Large intestine (tissue), 12 donors: ENCODE measurements at places on chromosomes 16 and 17.
A peak's percentile ranks its signal among the peaks of the same experiment; 100 is the strongest.

GRCh38 chr17:36791150-36791941, 145.9 kb upstream of the LHX1 start:
- DNase-seq: no peak

DNA sequence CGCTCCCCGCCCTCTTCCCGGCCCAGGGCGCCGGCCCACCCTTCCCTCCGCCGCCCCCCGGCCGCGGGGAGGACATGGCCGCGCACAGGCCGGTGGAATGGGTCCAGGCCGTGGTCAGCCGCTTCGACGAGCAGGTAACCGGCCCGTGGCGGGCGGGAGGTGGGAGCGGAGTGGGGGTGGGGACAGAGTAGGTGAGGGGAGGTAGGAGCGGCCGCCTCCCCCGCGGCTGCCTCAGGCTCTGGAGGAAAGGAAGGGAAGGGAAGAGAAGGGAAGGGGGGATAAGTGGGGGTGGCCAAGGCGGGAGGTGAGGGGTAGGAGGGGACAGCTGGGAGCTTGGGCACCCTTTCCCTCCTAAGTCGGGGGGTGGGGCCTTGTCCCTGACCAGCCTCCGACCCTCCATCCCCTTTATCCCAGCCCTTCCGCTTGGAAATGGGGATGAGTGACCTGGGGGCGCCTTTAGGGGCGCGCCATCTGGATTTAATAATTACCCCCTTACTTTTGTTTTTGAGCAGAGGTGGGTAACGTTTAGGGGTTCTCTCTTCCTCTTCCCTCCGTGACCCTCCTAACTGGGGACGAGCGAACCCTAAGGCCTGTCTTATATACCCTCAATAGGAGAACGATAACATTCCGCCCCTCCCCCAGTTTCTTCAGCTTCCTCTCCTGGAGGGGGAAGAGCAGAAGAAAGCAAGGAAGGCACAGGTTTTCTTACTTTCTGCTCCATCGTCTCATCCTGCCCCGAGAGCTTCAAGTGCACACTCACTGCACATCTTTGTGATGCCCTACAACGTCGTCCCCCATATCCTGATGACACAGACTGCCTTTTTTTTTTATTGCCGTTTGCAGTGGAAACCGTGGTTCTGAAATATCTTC, 694 bp downstream of the NF1 start:
- peak; percentile 27 for DNase-seq

DNA sequence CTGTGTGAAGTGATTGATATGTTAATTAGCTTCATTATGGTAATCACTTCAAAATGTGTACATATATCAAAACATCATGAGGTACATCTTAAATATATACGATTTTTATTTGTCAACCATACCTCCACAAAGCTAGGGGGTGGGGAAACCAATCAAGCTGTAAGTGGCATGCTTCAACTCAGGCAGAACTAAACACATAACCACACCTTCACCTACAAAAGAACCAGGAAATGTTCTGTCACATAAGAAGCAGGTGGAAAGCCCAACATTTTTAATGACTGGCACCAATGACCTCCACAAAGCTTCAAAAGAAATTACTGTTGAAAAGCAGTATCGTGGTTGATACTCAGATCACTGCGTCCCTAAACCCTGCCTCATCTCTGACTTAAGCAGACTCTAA, 867.7 kb upstream of the EEF2KMT start:
- DNase-seq: no peak

- DNase-seq: no peak
Observed at GRCh38 chr16:66510298-66510697, 39.6 kb downstream of the TK2 start.

DNA sequence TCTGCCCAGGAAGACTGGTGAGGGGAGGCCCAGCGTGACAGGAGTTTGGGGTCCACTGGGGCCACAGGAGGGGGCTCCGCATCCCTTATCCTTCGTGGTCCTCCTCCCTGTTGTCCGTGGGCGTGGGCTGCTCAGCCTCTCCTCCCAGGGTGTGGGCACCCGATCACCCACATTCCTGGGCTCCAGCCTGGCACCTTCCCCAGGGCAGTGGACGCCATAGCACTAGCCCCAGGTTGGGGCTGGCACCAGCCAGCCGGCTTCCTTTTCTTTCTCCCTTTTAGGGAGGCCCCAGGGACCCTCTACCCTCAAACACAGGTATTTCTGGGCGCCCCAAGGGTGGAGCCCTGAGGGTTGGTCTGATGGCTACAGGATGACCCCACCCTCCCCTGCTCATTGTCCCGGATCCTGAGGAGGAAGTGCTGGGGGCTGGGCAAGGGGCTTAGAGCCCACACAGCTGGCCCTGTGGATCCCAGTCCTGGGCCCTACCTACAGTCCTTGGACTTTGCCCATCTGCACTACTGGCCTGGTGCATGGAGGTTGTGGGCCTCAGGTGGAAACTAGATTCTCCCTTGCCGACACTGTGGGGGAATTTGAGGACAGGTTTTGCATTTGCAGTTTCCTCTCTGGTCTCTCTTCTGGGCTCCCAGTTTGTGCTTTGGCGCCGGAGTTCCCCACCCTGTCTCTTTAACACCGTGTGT, 1.1 kb downstream of the KIF1C start:
- DNase-seq: peak; percentile 72

DNA sequence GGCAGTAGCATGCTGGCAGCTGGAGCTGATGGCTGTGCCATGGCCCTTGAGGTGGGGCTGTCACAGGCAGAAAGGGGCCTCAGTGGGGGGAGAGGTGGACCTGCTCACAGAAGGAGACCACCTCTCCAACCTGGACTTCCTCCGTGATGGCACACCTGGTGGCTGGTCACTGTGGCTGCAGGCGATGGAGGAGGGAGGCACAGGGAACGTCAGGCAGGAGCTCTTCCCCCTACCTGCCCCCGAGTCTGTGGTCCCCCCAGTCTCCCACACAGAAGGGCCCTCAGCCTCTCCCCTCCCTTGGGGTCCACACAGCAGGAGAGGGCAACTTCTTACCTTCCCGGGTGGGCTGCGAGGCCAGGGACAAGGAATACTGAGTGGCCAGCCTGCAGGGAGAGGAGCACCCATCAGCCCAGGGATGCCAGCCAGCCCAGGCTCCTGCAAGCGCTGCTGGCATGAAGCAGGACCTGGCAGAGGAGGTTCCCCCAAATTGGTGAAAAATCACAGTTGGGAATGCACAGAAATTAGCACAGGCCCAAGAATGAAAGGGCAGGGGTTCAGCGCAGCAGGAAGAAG, 96.5 kb downstream of the GOSR1 start:
- no peak for DNase-seq

DNA sequence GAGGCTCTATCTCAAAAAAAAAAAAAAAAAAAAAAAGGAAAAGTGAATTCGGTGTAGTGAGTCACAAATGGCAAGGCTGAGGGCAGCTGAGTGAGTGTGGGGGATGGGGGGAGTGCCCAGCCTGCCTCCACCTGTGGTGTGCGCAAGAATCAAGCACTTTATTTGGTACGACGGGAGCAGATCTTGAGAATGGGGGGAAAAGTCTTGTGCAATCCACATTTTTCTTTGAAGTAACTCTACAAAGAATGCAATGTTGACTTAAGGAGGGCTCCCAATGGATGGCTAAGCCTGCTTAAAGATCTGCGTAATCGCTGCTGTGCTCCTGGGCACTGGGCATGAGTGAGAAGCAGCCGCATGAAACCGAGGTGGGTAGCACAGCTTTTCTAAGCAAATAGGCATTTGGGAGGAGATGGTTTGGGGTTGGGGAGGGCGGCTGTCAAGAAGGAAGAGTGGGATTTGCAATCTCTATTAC, 28.2 kb downstream of the ATP2C2 start:
- peak; percentile 71 for DNase-seq

GRCh38 chr16:51710186-51710585, 559.1 kb upstream of the SALL1 start:
- DNase-seq: no peak

GRCh38 chr17:33292201-33292980, 704 bp downstream of the ASIC2 start:
- DNase-seq: peak; percentile 55

DNA sequence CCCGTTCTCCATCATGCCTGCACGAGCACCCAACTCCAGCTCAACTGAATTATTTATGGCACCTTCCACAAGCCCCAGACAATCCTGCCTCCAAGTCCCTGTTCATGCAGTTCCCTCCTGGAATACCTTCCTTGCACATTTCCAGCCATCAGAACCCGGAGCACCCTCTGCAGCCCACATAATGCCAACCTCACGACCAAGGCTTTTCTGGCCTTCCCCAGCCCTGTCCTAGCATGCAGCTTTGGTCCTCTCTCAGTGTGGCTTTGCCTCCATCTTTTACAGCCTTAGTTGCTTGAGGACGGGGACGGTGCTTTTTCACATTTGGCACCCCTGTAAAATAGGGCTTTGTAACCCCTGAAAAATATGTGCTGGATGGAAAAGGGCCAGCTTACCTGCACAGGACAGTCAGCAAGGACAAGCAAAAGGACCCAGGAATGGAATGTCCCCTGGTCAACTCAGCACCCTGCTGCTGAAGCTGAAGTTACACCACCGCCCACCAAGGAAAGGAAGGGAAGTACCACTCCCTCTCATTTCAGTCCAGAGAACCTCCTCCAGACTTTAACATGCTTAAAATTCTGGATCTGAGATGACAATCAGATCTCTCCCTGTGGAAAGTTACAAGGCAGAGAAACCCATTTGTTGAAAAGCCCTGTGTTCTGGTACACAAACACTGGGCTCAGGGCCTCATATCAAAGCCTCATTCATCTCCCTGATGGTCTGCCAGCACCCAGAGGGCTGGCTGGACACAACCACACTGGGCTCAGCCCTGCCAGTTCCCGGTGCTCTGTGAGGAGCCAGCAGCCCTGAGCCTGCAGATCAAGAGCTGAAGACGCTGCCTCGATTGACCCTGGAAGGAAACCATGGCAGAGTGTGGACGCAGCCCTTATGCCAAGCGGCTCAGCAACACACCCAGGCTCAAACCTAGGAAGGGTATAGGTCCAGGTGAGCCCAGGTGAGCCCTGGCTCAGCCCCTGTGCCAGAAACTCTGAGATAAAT, 2.9 kb downstream of the SLC39A11 start:
- DNase-seq: no peak

- no peak for DNase-seq
Observed at GRCh38 chr17:56785405-56785804, 48.3 kb downstream of the C17orf67 start.

DNA sequence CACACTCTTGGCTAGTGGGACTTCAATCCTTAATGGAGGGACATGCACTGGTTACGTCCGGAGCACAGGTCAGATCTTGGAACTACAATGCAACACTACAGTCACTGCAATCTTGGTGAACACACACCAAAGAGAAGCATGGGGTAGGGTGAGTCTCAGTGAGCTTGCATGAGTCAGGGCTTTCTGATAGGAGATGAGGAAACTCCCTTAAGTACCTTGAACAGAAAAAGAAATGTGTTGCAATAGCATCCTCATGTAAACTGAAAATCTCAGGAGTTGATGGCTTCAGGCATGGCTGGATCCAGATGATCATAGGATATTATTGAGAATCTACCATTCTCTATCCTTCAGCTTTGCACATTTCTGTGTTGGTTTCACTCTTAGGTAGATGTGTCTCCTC, 54.1 kb downstream of the CES1 start:
- DNase-seq: no peak

DNA sequence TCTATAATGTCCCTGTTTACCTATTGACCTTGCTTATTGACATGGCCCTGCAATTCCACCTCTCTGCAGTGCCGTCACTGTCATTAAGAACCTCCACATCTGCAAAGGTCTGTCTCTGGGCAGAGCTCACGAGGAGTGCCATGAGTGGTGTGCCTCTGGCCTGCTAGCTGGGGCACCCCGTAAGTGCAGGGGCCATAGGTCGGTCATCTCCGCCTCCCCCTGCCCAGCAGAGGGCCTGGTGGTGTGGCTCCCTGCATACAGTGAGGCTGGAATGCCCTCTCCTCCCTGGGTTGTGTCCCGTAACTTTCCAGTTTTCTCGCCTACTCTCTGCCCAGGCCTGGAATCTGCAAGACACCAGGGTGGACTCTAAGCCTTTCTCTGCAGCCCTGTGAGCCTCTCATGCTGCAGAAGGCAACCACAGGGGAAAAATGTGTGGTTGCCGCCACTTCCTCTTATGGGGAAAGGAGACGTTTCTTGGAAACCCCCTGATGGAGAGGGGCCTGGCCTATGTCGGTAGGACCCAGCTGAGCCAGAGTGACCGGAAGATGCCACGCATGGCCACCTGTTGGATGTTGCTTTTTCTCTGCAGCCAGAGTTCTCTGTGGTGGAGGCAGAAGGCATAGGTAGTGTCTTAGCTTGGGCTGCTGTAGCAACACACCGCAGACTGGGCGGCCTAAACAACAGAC, 2.7 kb upstream of the SNX20 start:
- DNase-seq: no peak

DNA sequence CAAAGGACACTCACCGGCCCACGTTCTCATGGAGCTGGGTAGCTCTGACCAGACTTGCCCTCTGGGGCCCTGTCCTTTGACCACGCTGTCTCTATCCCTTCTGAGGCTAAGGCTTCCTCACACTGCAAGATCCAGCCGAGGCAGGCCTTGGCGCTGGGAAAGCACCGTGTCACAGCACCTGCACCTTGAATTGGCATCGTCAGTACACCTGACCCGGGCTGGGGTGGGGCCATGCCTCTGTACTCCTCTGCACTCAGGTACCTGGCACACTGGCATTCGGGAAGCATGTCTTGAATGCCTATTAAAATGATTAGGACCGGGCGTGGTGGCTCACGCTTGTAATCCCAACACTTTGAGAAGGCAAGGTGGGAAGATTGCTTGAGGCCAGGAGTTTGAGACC, 6.0 kb downstream of the TBC1D24 start:
- DNase-seq: no peak

- DNase-seq: no peak
Observed at GRCh38 chr17:78435330-78436005, 57.0 kb downstream of the PGS1 start.

- DNase-seq: peak; percentile 97
Observed at GRCh38 chr17:2396568-2397246, 4.2 kb downstream of the MNT start.

DNA sequence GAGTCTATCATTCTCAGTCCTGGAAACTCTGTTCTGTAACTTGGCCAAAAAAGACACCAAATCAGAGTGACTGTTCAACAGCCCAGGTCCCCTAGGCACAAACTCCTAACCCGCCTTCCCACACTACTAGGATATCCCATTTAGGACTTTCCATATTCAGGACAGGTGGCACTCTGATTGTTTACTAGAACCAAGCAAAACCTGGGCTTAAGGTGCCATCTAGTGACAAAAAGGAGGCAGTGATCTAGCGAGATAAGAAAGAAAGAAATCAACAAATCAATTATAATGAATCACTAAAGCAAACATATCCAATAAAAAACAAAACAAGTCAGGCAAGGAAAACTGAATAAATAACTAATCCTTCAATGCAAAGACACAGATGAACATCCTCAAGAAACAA, 203.9 kb downstream of the CEP112 start:
- no peak for DNase-seq

- DNase-seq: no peak
Observed at GRCh38 chr16:89691231-89691985, 4.9 kb downstream of the CDK10 start.

GRCh38 chr16:80034948-80035663, 434.6 kb upstream of the MAF start:
- DNase-seq: no peak

DNA sequence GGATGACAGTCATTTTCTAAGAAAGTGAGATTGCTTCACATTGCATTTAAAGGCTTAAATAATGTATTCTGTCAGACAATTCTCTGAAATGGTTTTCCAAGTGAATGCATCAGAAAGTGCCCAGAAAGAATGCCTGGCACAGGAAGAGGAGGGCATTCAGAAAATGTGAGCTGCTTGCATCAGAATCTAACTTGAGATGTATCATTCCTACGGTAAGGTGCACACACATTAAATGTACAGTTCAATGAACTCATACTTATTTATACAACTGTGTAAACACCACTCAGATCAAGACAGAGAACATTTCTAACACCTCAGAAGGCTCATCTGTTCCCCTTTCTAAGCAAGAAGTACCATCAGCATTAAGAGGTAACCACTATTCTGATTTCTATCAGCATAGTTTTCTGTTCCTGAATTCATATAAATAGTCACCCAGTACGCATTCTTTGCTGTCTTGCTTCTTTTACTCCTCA, 638.0 kb downstream of the MAF start:
- DNase-seq: no peak
